ENCODE measurements at places on chromosomes 7 and 10.

GRCh38 chr10:60252688-60253087 is 137.0 kb downstream of the ANK3 start:
- ATAC-seq = no peak

- ATAC-seq = no peak
These were observed 143.8 kb downstream of the TES start for GRCh38 chr7:116354171-116354545.

GRCh38 chr7:42843205-42843800 is 68.6 kb downstream of the C7orf25 start:
- no peak for ATAC-seq

DNA sequence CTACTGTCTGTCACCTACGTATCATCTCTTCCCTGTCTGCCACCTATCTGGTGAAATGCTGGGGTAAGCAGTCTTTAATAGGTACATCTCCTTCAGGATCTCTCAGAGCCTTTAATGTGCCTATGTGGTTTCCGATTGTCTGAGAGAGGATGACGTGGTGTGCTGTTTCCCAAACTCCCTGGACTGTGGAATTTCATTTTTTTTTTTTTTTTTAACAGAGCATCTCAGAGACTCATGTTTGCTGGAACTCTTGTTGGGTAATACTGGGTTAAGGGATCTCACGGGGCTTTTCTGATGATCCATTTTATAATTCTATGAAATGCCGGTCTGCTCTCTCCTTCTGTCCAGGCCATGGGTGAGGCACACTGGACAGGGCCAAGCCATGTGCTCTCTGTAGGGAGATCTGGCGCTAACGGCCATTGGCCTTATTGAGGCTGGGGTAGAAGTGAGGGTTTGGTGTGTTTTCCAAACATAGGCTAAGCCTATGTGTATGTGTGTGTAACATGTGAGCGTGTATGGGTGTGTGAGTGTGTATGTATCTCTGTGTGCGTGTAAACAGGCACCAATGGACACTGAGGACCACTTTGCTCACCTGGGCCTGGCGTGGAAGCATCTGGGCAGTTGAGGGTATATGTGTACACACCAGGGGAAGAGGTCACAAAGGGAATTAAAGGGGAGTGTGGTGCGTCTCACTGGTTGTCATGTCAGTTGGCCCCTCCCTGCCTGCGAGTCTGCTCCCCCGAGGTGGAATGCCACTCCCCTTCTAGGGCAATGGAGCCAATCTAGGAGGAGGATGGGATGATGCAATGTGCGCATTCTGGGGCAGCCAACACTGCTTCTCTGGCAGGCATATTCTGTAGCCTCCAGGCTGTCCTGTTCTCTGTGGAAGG is 7.8 kb downstream of the ADRA2A start:
- ATAC-seq = no peak

GRCh38 chr7:114413761-114414155 is 857 bp upstream of the FOXP2 start:
- no peak for ATAC-seq

DNA sequence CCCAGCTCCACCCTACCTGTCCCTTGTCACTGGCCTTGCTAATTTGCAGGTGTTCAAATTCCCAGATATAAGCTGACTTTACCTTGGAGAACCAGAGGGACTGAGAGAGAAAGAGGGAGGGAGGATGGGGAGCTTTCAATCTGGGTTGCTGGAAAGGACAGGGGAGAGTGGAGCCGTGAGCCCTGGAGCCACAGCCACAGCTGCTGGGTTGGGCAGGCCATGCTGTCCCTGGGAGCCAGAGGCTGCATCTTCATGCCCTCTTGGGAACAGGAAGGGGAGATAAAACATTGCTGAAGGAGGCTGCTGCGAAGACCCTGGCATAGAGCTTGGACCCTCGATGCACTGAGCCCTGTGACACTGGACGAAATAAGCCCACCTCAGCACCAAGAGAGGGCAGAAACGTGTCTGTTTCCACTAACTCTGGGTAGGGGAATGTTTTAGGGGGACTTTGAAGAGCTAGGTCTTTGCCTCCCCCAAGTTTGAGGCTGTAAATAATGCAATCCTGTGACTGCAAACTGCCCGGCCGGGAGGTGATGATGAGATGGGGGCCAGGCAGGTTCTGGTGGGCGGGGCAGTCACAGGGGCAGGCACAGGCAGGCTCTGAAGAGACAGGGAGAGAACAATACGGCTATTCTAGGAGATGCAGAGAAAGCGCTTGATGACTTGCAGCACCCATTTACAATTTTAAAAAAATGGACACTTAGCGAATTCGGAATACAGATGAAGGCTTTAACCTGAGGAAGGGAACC is 5.8 kb upstream of the JAKMIP3 start:
- ATAC-seq = no peak

DNA sequence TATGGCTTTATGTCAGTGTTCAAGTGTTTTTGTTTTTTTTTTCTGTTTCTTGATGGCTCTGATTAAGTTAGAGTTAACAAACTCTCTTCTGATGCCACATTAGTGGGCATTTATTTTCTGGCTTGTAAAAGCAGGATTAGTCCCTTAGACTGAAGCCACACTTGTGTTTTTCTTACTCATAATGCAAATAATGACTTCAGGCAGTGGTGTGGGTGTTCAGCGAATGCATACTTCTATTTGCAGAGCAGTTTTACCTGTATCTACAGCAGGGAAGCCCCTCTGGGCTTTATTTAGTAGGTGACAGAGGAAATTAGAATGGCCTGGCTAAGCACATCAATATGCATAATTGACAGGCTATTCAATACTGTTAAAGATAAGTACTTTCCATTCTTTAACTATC is 79.9 kb downstream of the CNNM2 start:
- ATAC-seq = no peak

DNA sequence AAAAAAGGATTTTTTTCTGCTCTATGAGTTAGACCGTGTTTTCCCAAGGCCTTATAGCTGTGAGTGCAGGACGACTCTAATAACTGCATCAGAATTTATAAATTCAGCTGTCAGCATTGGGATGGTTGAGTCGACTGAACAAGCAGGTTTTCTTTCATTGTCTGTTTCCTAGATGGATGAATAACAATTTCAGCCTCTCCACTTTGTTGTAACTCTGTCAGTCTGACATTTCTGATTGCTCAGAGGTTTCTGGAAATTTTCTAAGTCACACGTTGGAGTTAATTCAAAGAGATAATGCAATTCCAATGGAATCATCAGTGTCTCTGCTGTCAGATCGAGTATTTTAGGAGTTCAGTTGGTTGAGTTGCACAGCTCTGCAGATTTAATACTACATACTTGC is 159.2 kb downstream of the CHN2 start:
- no peak for ATAC-seq

- no peak for ATAC-seq
These were observed 80.4 kb downstream of the TES start for GRCh38 chr7:116290740-116291139.

DNA sequence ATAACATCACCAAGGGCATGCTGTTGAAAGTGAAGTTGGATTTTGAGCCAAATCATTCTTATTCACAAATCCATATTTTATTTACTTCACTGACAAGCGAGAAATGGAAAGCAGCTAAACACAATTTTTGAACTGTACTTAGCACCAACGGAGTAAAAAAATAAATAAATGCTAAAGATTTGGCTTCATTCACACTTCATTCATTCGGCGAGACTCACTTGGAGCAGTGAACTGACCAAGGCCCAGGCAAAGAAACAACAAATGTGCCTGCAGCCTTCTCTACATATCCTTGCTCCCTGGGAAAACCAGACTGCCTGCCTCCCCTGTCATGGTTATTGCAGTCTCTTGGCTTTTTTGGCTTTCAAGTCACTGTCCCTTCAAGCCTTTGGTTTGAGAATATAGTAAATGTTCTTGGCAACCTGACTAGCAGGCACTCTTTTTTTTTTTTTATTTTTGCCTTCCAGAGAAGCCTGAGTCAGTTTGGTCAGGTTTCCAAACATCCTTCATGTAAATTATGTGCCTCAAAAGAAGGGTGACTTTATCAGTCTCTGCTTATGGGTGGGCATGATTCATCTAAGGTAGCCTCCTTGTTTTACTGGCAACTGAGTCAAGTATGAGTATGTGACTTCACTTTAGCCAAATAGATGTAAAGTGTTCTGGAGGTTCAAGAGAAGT is 177.6 kb upstream of the MEOX2 start:
- no peak for ATAC-seq

GRCh38 chr10:104424719-104425118 is 71.1 kb downstream of the CFAP58 start:
- peak; percentile 41 for ATAC-seq

GRCh38 chr10:103204353-103205255 is 11.5 kb upstream of the NT5C2 start:
- no peak for ATAC-seq

DNA sequence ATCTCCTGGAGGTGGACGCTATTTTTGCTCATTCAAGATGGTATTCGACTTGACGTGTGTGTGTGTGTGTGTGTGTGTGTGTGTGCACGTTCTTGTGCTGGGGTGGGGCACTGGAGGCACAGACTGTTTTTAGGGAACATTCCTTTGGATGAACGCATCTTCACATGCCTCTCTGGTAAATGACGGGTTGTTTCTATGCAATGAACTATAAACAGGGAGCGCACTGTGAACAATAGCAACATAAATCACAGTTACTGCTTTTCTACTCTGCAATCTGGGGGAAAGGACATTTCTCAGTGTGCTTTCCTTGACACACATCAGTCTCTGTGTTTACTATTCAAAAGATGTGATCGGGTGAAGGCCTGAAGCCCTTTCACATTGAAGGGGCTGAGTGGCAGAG is 120.1 kb upstream of the PITRM1 start:
- ATAC-seq = no peak

DNA sequence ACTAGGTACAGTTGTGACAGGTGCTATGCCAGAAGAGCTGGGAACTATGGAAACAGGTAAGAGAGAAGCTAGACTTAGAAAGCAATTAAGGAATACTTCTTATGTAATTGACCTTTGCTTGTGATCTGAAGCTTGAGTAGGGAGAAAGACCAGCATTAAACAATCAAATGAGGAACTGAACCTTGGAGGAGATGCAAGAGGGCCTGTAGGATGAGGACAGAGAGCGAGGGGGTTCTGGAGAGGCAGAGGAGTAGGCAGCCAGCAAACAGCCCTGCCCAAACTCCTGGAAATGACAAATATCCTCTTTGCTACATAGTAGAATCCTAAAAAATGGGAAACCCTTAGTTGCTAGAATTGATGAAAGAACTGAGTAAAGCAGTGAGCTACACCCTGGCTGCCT is 41.6 kb upstream of the FAM204A start:
- no peak for ATAC-seq

- peak; percentile 94 for ATAC-seq
These were observed 157.4 kb downstream of the ST7 start for GRCh38 chr7:117110480-117111315.

DNA sequence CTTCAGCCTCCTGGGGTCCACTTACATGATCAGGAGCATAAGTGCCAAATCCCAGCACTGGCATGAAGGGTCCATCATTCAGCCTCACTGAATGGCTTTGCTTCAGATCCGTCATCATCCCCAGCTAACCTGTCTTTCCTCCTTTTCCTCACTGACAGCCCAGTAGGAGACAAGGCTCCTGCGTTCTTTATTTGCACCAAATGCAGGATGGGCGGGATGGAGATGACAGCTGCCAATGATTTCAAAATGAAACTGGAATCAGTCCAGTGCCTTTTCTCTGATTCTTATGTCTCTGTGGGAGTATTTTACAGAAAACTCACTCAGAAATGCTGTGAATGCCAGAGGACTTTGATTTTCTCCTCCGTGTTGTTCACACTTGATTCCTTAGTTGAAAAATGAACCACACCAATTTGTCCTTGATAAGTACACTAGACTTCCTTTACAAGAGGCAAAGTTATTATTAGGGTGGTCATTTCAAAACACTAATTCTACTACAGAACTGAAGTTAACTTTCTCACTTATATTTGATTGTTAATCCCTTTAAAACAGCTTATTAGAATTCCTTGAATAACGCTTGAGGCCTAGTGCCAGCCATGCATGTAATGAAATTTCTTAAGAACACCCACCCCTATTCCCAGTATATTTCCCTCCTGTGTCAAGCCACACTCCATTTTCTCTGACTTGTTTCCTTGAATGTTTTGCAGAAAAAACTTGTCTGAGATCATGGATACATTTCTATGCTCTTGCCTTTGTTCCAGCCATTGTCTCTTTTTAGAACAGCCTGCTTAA is at the start of gene AKR1C8:
AKR1C8 (minus strand) TSS at position 164 of the 789 bp plus-strand sequence; CDS start at position 118, 46 bp downstream.
- no peak for ATAC-seq

DNA sequence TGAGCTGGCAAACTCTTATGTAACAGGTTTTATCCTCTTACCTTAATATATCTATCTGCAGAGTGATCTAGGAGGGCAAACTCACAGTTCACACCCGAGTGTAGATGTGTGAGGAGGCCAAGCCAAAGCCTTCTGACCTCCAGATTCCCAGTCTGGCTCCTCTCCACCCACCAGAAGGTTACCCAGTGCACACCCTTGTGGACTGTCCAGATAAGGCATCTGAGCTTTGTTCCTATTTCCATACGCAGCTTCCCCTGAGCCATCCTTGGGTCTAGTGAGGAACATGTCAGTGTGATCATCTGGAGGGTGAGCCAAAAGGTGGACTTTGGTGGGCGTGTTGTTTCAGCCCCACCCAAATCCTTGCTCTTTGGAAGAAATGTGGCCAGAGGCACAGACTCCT is 203.0 kb upstream of the MEOX2 start:
- no peak for ATAC-seq

GRCh38 chr7:43220250-43220649 is 107.8 kb downstream of the HECW1 start:
- ATAC-seq = peak; percentile 38

GRCh38 chr7:105637755-105638154 is 56.5 kb upstream of the EFCAB10 start:
- no peak for ATAC-seq

GRCh38 chr7:72326365-72326764 is 85.8 kb downstream of the CALN1 start:
- ATAC-seq = no peak

DNA sequence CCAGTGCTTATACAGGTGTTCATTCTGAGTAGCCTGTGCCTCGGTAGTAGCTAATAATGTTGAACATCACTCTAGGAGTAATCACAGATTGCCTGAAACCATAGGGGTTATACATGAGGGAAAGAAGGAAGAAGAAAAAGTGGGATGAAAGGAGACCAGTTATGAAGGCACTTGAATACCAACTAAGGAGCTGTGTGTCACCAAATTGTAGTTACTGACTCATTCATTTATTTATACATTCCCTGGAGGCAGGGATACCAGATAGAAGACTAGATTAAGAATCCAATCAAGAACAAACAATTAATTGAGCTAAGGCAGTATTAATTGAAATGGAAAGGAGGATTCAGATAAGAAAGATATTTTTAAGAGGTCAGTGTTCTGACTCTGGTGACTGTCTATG is 129.6 kb upstream of the PRPS1L1 start:
- no peak for ATAC-seq

GRCh38 chr10:117674201-117674600 is 131.7 kb downstream of the EMX2 start:
- ATAC-seq = no peak

DNA sequence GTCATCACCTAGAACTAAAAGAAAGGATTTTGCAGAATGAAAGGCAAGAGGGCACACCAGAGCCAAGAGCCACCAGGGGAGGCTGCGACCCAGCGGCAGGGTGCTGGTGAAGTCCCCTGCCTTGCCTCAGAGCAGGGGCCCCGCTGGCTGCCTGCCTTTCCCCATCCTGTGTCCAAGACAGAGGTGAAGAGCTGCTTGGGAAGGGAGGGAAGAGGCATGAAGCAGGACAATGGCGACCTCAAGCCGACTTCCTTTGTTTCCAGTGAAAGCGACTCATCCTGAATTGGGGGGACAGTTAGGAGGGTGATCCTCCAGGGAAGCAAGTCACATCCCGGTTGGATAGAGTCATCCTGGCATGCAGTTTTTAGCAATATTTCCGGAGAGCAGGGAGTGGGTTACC is 255.5 kb upstream of the YAE1 start:
- no peak for ATAC-seq
